ENCODE measurements at places on chromosomes 4 and X. TPM values are rescaled to one million over a fixed set of nuclear protein-coding genes. Genes with fewer than 3 reads are reported as not detected.

GRCh38 chr4:20575486-20575885 is 124.8 kb upstream of the PACRGL start:
- DNase-seq = no peak

DNA sequence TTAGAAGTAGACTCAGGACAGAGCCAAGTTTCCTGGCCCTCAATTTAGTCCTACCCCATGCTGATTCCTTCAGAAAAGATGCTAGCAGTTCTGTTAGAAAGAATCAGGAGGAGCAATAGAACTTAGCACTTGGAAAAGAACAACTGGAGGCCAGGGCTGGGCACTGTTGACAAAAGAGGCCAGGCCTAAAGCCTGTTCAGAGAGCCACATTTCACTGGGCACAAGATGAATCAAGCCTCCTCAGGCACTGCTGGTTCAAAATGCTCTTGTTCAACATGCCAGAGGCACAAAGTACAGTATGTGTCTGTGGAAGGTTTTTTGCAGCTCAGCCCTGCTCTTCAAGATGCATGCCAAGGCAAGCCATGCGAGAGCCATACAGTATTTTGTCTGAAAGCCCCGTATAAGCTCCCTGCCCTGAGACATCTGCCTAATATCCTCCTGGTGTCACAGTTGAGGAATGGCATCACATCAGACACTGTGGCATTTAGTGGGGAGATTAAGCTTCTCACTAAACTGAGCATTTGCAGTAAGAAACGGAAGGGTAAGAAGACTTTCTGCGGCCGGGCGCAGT is 53.7 kb downstream of the RASL11B start:
- DNase-seq = no peak

DNA sequence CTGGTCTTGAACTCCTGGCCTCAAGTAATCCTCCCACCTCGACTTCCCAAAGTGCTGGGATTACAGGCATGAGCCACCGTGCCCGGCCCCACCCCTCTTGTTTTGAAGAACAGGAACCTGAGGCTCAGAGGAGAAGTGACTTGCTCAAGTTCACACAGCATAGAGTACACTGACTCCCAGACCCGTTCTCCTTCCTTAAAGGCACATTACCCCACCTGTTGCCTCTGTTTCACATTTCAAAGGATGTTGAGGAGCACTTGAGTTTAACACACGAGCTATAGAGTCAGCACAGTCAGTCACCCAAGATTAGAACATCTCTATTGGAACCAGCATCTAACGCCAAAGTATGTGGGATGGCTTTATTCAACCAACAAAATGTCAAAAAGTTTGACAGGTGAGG is 51.1 kb downstream of the RAI2 start:
- DNase-seq = no peak

The CFAP47 gene
- total RNA-seq = under 0.01 TPM

GRCh38 chr4:15349531-15349935 is 78.3 kb upstream of the C1QTNF7 start:
- DNase-seq = no peak

The SFRP2 gene
- total RNA-seq = not detected

The DSPP gene
- total RNA-seq = under 0.01 TPM

All from hematopoietic multipotent progenitor cell (in vitro differentiated cells).